ENCODE measurements at places on chromosomes 12 and 14. TPM values are rescaled to one million over a fixed set of nuclear protein-coding genes. Genes with fewer than 3 reads are reported as not detected.
A peak's percentile ranks its signal among the peaks of the same experiment; 100 is the strongest.

GRCh38 chr12:100871195-100871734 lies 76.7 kb downstream of the ANO4 start:
- no peaks in the 10 kb centered on the region for H3K4me1 ChIP-seq
- H3K4me3 ChIP-seq, result no peak overlapping the region
- no peak overlapping the region for H3K27ac ChIP-seq
- no peak for DNase-seq
- no peaks in the 10 kb centered on the region for H3K36me3 ChIP-seq

DNA sequence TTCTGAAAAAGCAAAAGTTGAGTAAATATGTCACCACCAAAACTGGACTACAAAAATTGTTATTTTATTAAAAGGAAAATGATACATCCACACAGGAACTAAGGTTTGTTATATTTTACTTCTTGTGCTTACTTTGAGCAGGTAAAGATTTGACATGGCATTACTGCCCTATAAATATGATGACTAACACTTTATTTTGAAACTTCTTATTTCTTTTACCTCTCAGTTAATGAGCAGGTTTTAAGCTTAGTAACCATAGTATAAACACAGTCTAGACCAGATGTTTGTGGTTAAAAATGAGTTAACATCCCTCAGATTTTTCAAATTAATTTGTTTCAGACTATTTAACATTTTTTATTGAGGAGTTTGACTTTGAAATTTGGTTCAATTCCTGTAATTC lies 862.5 kb upstream of the USP15 start:
- DNase-seq, result no peak
- no peak overlapping the region for H3K4me3 ChIP-seq
- no peaks in the 10 kb centered on the region for H3K36me3 ChIP-seq
- no peak overlapping the region for H3K27ac ChIP-seq
- H3K4me1 ChIP-seq, result no peaks in the 10 kb centered on the region

DNA sequence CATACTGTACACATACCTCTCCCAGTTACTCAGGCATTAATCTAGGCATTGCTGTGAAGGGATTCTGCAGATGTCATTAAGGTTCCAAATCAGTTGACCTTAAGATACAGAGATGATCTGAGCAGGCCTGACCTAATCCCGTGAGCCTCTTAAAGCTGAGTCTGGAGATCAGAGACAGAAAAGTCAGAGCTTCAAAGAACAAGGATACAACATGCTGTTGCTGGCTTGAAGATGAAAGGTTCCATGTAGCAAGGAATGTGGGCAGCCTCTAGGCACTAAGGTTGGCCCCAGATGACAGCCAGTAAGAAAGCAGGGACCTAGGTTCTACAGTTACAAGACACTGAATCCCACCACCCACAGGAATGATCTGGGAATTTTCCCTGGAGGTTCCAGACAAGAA lies 81.1 kb downstream of the MAP1LC3B2 start:
- H3K27me3 ChIP-seq, result no peaks in the 10 kb centered on the region
- H3K36me3 ChIP-seq, result no peaks in the 10 kb centered on the region
- no peak for DNase-seq
- no peak overlapping the region for H3K4me3 ChIP-seq

RAD9B gene
- 0.46 TPM for total RNA-seq

- H3K27ac ChIP-seq, result peak overlapping the region; percentile 94
- no peak for DNase-seq
- H3K4me3 ChIP-seq, result peak overlapping the region; percentile 98
- H3K36me3 ChIP-seq, result peaks cover 41% of the 10 kb centered on the region
- peaks cover 11% of the 10 kb centered on the region for H3K27me3 ChIP-seq
Observed at GRCh38 chr12:12721814-12722434, 4.8 kb downstream of the CDKN1B start.

DNA sequence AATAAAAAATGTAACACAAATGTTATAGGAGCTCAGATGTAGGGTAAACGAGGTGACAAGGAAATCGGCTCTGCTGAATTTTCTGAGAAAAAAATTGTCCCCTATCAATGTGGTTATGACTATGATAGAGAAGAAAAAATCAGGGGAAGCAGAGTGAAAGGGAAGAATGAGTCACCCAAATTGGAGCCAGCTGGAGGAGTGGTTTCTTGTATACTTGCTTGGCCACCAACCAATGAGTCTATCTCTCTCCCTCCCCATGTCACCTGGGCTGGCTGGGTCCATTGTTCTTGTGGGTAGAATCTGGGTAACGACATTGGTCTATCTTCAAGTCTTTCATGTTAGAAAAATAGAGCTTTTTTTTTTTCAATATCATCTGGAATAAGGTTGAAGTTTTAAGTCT lies 196.6 kb upstream of the FLRT2 start:
- H3K4me1 ChIP-seq, result no peaks in the 10 kb centered on the region
- DNase-seq, result no peak
- no peak overlapping the region for H3K4me3 ChIP-seq
- H3K27ac ChIP-seq, result no peak overlapping the region
- H3K27me3 ChIP-seq, result no peaks in the 10 kb centered on the region

GRCh38 chr12:3132636-3133404 lies 55.6 kb downstream of the TSPAN9 start:
- DNase-seq, result no peak
- H3K27me3 ChIP-seq, result peaks cover 8% of the 10 kb centered on the region
- no peak overlapping the region for H3K27ac ChIP-seq
- H3K4me1 ChIP-seq, result peaks cover 24% of the 10 kb centered on the region

DNA sequence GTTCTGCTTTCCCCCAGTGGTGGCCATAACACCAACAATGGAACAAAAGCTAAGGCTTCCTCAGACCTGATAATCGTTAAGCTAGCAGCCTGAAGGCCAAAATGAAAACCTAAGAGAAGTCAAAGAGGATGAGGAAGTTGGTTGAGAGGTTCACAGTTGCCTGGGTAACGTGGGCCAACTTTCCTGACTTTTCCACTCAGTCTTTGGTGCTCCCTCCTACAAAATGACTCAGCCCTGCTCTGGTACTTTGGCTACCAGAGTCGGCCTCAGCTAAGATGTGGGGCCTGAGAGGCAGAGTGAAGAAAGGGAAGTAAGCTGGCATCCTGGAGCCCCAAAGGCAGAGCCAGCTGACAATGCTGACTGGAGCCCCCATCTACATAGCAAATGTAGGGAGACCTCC lies 14.9 kb upstream of the FKBP11 start:
- H3K4me3 ChIP-seq, result no peak overlapping the region
- H3K27ac ChIP-seq, result peak overlapping the region; percentile 77
- DNase-seq, result no peak
- peaks cover 20% of the 10 kb centered on the region for H3K36me3 ChIP-seq

GRCh38 chr12:9221483-9221882 lies 13.3 kb upstream of the PZP start:
- no peak overlapping the region for H3K4me3 ChIP-seq
- no peak overlapping the region for H3K27ac ChIP-seq
- DNase-seq, result no peak
- peaks cover under 1% of the 10 kb centered on the region for H3K36me3 ChIP-seq

PAPLN gene
- total RNA-seq, result 0.99 TPM

DNA sequence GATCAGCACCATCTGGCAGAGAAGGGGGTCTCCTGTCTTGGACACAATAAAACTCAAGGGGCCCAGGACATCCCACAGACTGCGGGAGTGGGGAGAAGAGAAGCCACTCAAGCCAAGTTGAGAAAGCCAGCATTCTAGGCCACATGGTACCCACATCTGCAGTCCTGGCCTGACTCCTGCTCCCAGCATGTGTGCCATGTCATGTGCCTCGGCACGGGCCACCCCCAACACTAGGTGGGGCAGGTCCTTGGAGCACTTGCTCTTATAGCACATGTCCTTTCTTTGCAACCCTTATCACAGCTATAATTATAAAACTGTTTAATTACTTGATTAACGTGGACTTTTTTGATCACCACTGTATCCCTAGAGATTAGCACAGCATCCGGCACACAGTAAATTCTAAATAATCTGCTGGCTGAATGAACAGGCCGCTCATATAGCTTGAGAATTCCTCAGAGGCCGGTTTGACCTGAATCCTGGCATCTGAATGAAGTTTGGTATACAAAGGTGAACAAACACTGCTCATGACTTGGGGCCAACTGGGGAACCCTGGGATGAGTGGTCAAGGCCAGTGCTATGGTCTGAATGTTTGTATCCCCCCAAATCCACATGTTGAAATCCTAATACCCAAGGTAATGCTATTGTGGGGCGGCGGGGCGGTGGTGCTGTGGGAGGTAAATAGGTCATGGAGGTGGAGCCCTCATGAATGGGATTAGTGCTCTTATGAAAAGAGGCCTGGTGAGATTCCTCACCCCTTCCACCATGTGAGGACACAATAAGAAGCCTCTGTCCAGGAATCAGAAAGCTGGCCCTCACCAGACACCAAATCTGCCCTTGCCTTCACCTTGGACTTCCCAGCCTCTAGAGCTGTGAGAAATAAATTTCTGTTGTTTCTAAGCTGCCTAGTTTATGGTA lies 6.6 kb downstream of the NCKAP5L start:
- peaks cover 20% of the 10 kb centered on the region for H3K4me1 ChIP-seq
- H3K36me3 ChIP-seq, result peaks cover 14% of the 10 kb centered on the region
- no peak for DNase-seq
- no peaks in the 10 kb centered on the region for H3K27me3 ChIP-seq

MYH6 gene
- total RNA-seq, result 0.50 TPM

- peaks cover 5% of the 10 kb centered on the region for H3K27me3 ChIP-seq
- no peak overlapping the region for H3K4me3 ChIP-seq
- no peaks in the 10 kb centered on the region for H3K36me3 ChIP-seq
- H3K4me1 ChIP-seq, result no peaks in the 10 kb centered on the region
- no peak for DNase-seq
- no peak overlapping the region for H3K27ac ChIP-seq
Observed at GRCh38 chr14:40413136-40413535, 980.9 kb upstream of the FBXO33 start.

TOX4 gene
- 75.4 TPM for total RNA-seq

GRCh38 chr14:64518229-64518628 lies 13.7 kb downstream of the ZBTB1 start:
- H3K27ac ChIP-seq, result no peak overlapping the region
- peaks cover 12% of the 10 kb centered on the region for H3K4me1 ChIP-seq
- no peak for DNase-seq
- peaks cover 3% of the 10 kb centered on the region for H3K36me3 ChIP-seq

DNA sequence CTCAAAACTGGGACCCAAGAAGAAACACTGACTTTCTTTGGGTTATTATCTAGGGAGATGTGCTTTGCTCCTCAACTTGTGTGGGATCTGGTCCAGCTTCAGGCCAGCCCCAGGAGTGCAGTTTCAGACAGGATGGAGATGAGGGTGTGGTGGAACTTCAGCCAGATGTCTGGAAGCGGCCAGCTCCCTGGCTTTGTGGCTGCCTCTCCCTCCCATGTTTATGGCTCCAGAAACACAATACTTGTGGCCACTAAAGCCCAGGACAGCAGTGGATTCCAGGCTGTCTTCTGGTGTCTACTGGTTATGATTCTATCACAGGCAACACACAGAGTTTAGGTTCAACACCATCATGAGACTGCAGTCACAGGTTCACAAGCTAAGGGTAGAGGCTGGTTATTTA lies 44.2 kb upstream of the EMP1 start:
- no peak for DNase-seq
- H3K36me3 ChIP-seq, result peaks cover 11% of the 10 kb centered on the region
- no peak overlapping the region for H3K27ac ChIP-seq
- no peaks in the 10 kb centered on the region for H3K27me3 ChIP-seq

RERG gene
- 24.2 TPM for total RNA-seq

DNA sequence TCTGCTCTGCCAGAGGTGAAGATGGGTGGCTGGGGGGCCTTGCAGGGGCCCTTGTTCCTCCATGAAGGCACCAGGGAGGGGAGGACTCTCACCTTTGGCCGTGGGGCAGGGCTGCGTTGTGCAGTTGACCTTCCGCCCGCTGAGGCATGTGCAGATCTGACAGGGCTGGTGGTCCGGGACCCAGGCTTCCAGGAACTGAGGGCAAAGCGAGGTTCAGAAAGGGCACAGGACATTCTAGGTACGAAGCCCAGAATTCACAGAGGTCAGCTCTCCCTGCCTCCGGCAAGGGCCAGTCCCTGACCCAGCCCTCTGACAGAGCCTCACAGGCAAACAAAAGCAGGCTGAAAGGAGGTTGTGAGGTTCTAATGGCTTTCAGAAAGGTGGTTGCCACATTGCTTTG lies 40.4 kb upstream of the ANO2 start:
- H3K4me1 ChIP-seq, result peaks cover 4% of the 10 kb centered on the region
- H3K27ac ChIP-seq, result no peak overlapping the region
- peaks cover 8% of the 10 kb centered on the region for H3K27me3 ChIP-seq
- no peak overlapping the region for H3K4me3 ChIP-seq
- H3K36me3 ChIP-seq, result no peaks in the 10 kb centered on the region

- H3K27ac ChIP-seq, result no peak overlapping the region
- H3K27me3 ChIP-seq, result no peaks in the 10 kb centered on the region
- no peak overlapping the region for H3K4me3 ChIP-seq
Observed at GRCh38 chr14:76002383-76002782, 16.8 kb downstream of the IFT43 start.

GRCh38 chr12:29591140-29592020 lies 93.9 kb upstream of the OVCH1 start:
- no peak for DNase-seq
- H3K4me1 ChIP-seq, result peaks cover 8% of the 10 kb centered on the region

GRCh38 chr12:94702696-94703095 lies 52.3 kb upstream of the TMCC3 start:
- H3K27me3 ChIP-seq, result peaks cover 6% of the 10 kb centered on the region
- H3K4me1 ChIP-seq, result peaks cover 22% of the 10 kb centered on the region
- no peak overlapping the region for H3K27ac ChIP-seq

GRCh38 chr12:55675666-55676065 lies 32.0 kb downstream of the ITGA7 start:
- H3K27ac ChIP-seq, result no peak overlapping the region
- no peak overlapping the region for H3K4me3 ChIP-seq
- H3K4me1 ChIP-seq, result no peaks in the 10 kb centered on the region
- H3K27me3 ChIP-seq, result peaks cover 28% of the 10 kb centered on the region

DNA sequence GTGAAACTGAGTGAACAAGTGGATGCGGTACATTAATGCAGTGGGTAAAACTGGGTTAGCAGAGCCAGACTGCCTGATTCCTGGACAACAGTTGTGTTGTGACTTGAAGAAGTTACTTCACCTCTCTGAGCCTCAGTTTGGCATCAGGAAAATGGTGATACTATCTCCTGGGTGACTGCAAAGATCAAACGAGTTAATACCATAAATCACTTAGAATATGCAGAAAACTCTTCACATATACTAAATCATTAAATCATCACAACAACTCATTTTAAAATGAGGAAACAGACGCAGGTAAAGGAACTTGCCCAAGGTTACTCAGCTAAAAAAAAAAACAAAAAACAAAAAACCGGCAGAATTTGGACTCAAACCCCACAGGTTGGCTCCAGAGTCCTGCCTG lies 811 bp downstream of the MTERF2 start:
- peaks cover 22% of the 10 kb centered on the region for H3K36me3 ChIP-seq
- peaks cover 21% of the 10 kb centered on the region for H3K4me1 ChIP-seq
- H3K27me3 ChIP-seq, result no peaks in the 10 kb centered on the region

DNA sequence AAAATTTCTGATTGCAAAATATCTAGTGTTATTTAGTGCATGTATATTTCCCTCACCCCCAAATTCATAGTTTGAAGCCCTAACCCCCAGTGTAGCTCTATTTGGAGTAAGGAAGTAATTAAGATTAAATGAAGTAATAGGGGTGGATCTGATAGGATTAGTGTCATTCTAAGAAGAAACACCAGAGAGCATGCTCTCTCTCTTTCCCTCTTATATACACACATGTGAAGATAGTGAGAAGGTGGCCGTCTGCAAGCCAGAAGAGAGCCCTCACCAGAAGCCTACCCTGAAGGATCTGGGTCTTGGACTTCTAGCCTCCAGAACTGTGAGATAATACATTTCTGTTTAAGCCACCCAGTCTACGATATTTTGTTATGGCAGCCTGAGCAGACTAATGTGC lies 120.3 kb downstream of the TMEM30B start:
- H3K27me3 ChIP-seq, result no peaks in the 10 kb centered on the region
- no peaks in the 10 kb centered on the region for H3K36me3 ChIP-seq
- no peak overlapping the region for H3K4me3 ChIP-seq
- DNase-seq, result no peak
- H3K27ac ChIP-seq, result no peak overlapping the region
- no peaks in the 10 kb centered on the region for H3K4me1 ChIP-seq

MMP19 gene
- total RNA-seq, result 0.48 TPM

All from type B pancreatic cell (in vitro differentiated cells).